AG20443 (cell line): ENCODE measurements at places on chromosomes 5 and 9.
A peak's percentile ranks its signal among the peaks of the same experiment; 100 is the strongest.

- DNase-seq: no peak
These were observed 652.4 kb downstream of the PDE4D start for GRCh38 chr5:59241119-59241518.

- DNase-seq: no peak
These were observed 21.8 kb upstream of the BARX1 start for GRCh38 chr9:93976973-93977372.

GRCh38 chr5:97499605-97500004 is 316.6 kb upstream of the RIOK2 start:
- DNase-seq: peak; percentile 71

DNA sequence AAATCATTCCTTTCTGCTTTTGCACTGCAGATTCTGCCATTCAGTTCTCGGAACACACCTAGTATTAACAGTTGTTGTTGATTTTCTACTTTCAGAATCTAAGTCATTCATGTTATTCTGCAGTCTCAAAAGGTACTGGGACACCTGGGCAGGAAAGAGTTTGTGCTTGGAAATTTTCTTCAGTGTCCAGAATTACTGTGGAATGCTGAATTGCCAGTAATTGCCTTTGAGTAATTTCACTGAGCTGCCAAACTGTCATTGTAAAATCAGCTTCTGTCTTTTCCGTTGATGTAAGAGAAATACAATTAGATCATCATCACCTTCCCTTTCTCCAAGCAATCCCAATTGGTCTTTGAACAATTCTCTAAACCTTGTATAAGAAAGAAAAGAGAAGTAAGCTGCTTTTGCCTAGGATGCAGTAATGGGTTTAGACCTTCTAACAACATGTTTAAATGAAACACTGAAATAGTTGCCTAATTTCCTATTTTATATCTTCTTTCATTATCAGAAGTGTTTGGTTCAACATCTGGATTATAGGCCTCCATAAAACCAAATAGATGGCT is 75.7 kb upstream of the TGFBR1 start:
- DNase-seq: no peak

DNA sequence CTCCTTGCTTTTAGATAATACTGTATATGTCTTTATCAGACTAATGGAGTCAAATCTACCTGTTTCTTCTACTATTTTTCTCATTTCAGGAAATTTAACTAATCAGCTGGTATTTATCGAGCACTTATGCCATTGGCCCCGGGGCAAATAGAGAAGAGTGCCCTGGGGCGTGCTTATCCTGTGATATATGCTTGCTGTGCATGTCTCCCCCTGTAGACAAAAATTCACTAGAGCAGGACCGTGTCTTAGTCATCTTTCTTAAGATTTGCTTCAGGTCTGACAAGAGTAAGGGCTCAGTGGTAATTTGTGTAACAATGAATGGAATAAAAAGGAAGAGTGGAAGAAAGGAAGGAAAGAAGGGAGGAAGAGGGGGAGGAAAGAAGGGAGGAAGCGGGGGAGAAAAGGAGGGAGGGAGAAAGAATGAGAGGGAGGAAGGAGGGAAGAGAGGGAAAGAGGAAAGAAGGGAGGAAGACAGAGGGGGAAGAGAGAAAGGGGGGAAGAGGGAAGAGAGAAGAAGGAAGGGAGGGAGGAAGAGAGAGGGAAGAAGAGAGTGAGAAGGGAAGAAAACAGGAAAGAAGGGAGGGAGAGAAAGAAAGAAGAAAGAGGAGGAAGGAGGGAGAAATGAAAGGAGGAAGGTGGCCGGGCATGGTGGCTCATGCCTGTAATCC is 295.7 kb upstream of the PANK3 start:
- DNase-seq: no peak

DNA sequence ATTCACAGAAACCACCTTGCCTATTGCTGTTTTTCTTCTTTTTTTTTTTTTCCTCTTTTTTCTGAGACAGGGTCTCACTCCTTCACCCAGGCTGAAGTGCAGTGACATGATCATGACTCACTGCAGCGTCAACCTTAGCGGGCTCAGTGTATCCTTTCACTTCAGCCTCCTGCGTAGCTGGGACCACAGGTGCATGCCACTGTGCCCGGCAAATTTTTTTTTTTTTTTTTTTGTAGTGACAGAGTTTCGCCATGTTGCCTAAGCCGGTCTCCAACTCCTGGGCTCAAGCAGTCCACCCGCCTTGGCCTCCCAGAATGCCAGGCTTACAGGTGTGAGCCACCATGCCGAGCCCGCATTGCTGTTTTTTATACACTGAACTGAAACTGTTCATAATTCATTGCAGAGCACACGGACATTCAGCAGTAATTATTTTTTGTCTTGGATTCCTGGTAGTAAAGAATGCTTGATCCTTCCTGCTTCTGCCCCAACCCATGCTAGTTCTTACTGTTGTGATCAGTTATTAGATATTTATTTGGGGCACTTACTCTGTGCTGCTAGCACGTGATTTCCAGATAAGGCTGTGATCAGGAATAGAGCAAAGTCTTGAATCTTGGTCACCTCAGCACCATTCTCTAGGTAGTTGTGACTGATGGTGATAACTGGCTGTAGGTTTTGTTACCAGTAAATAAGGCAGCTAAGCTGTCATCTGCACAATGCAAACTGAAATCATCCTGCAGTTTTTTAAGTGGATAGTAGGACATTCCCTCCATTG is 14.0 kb downstream of the MAP3K1 start:
- no peak for DNase-seq

DNA sequence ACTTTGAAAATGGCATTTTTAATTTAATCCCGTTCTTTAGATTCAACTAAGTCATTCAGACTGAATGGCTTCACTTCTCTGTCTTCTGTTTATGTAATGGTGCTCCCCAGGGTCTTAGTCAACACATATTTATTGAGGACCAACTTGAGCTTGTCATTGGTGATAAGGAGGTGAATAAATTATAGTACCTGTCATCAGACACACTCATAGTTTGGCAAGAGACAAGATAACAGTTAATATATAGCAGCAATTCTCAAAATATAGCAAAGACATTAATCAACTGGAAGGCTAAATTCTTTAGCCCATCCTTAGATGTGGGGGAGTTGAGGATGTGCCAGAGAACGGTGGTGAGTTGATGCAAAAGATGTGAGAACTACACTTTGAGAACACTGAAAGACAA is 78.4 kb downstream of the MACIR start:
- DNase-seq: no peak

- DNase-seq: no peak
These were observed 263.5 kb upstream of the PTPRD start for GRCh38 chr9:10876333-10876732.

DNA sequence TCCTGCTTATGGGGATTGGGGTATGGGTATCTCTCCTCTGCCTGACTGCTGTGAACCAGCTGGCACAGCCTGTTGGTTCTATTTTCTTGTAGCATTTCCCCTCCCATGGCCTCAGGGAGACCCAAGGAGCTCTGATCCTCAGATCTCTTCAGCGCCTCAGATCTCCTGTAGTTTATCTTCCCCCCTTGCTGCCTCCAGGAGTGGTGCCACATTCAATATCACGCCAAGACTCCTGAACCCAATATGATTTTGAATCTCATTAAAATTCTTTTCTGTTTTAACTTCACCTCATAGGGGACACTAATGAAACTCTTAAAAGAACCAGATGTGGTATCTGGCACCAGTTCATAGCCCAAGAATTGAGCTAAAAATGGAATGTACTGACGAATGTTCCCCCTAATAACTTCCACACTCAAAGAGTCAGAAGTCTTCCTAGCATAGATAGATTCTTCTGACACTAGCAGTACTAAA is 59.6 kb upstream of the LIFR start:
- peak; percentile 35 for DNase-seq

- DNase-seq: no peak
These were observed 690.3 kb upstream of the DMAC1 start for GRCh38 chr9:8489835-8490234.

DNA sequence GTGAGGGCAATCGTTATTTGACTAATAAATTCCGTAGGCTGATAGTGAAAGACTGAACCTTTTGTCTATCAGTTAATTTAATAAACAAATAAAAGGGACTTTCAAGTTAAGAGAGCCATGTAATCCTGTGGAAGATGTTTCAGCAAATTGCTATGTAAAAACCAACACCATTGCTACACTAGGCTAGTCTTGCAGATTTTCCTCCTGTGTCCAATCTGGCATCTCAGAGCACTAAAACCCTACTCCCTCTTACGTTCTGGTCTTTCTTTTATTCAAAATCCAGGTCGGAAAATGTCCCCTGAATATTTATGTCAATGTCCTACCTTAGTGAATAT is 478.8 kb upstream of the TNC start:
- peak; percentile 14 for DNase-seq

DNA sequence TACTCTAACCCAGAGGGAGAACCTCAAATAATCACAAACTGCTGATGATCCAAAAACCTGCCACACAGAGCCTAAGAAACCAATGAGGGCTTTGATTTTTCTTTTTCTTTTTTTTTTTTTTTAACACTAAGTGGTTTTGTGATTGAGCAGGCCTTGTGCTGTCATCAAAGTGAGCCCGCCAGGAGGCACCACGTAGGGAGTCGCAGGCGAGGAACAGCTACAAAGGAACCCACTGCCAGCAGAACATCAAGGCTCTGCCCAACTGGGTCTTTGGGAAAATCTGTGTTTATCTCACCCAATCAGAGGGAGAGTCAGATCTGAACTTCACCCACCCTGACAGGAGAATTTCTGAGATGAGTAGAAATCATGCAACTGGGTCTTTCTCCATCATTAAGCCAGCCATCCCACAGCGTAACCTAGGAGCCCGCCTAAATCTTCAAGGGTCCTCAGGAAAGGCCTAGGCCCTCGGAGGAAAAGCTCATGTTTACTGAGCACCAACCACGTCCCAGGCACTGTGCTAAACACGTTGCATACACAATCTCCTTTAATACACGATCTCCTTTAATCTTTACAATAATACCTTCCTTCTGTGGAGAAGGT is 126.9 kb upstream of the FSTL4 start:
- DNase-seq: no peak

GRCh38 chr5:40503439-40503838 is 176.3 kb upstream of the PTGER4 start:
- no peak for DNase-seq

- no peak for DNase-seq
These were observed 8.3 kb upstream of the TEX48 start for GRCh38 chr9:114690308-114690707.

DNA sequence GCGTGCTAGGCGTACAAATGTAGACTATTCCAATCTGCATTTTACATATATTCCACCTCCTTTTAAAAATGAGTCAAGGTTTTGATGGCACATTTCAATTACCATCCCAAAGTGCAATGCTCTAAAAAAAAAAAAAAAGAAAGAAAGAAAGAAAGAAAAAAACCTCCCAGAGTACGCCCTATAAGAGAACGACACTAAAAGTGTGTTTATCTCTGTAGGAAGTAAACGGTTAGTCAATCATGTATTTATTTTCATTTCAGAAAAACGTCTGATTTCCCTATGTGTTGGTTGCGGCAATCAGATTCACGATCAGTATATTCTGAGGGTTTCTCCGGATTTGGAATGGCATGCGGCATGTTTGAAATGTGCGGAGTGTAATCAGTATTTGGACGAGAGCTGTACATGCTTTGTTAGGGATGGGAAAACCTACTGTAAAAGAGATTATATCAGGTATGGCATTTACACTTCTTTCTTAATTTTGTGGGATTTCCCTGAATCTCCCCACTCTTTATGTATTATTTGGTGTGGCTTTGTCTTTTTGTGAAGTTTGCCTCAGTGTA is 1.1 kb downstream of the ISL1 start:
- no peak for DNase-seq

- DNase-seq: peak; percentile 18
These were observed 216.5 kb downstream of the PDZD2 start for GRCh38 chr5:31855134-31856040.

DNA sequence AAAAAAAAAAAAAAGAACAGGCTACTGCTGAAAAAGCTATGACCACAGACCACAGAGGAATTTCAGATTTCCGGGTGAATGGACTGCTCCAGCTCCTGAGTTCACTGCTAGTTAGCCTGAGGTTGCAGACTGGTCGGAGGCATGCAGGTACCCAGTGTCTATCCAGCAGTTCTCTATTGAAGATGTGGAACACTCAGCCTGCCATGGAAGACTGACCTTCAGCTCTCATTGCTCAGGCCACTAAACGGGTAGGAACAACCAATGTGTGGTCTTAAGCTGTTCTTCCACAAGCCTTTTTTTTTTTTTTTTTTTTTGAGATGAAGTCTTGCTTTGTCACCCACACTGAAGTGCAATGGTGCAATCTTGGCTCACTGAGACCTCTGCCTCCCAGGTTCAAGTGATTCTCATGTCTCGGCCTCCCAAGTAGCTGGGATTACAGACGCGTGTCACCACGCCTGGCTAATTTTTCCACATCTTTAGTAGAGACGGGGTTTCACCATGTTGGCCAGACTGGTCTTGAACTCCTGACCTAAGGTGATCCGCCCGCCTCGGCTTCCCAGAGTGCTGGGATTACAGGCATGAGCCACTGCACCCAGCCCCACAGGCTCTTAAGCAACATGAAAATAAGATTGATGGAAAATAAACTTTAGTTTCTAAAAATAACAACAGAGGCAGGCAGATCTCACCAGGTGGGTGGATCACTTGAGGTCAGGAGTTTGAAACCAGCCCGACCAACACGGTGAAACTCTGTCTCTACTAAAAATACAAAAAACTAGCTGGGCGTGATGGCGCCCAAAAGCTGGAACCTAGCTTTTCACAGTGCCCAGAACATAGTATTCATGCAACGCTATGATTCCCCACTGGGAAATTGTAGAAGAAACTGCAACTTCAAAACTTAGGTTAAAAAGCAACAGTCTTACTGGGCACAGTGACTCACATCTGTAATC is 20.0 kb upstream of the NPM1 start:
- DNase-seq: peak; percentile 66

DNA sequence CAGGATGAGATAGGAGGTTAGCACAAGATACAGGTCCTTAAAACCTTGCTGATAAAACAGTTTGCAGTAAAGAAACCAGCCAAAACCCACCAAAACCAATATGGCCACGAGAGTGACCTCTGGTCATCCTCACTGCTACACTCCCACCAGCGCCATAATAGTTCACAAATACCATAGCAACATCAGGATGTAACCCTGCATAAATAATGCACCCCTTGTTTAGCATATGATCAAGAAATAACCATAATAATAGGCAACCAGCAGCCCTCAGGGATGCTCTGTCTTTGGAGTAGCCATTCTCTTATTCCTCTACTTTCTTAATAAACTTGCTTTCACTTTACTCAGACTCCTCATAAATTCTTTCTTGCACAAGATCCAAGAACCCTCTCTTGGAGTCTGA is 86.9 kb upstream of the PRSS3 start:
- DNase-seq: no peak

DNA sequence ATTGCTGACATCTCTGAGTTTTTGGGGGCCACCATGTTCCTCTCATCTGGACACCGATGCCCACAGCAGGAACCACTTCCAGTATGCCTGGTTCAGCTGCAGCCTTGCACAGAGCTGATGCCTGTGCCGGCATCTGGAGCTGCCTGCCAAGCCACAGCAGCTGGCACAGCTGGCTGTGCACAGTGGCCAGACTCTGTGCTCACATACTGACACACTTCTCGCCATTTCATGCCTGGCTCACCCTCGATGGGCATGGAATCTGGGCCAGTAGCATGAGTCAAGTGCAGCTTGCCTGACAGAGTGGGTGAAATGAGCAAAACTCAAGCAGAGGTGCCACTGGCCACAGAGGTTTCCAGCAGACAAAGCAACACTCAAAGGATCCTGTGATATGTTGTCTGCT is 863.4 kb downstream of the DNAH5 start:
- DNase-seq: no peak

- DNase-seq: no peak
These were observed 961.6 kb upstream of the CDH18 start for GRCh38 chr5:20949636-20950035.
